ENCODE measurements at places on chromosomes 1 and 21. TPM values are rescaled to one million over a fixed set of nuclear protein-coding genes. Genes with fewer than 3 reads are reported as not detected.

The FOXJ3 gene
- total RNA-seq: 26.3 TPM

GRCh38 chr1:168320800-168321450, 40.2 kb downstream of the TBX19 start:
- no peak for DNase-seq
- H3K4me3 ChIP-seq: no peak overlapping the region
- H3K36me3 ChIP-seq: no peaks in the 10 kb centered on the region
- H3K4me1 ChIP-seq: peaks cover 25% of the 10 kb centered on the region
- H3K27me3 ChIP-seq: no peaks in the 10 kb centered on the region

The PTGFRN gene
- 117 TPM for total RNA-seq

DNA sequence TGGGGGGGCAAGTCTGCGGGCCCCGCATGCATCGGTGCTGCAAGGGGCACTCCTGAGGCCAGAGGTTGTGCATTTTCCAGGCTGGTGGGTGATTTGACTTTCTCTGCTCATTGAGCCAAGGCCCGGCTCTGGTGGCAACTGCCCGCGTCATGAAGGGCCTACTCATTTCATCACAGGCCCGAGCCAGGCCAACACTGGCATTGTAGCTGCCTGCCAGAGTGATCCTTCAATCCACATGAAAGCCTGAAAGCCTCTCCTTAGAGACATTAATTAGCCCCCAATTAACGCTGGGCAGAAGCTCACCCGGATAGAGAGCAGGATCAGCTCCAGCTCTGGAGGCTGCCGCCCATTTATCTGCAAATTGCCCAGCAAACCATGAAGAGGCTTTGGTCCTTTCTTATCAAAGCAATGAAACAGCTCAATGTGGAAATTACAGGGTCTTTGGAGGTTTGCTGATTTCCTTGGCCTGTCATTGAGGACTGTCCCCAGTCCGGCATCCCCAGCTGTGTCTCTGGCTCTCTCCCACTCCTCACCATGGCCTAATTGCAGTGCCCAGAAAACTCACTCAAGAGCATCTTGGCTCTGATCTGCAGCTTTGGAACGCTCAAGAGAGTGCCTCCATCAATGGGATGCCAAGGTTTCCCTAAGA, 50.4 kb upstream of the STUM start:
- no peaks in the 10 kb centered on the region for H3K4me1 ChIP-seq
- H3K4me3 ChIP-seq: no peak overlapping the region
- peaks cover 2% of the 10 kb centered on the region for H3K36me3 ChIP-seq
- H3K27me3 ChIP-seq: peaks cover 58% of the 10 kb centered on the region
- no peak overlapping the region for H3K27ac ChIP-seq
- DNase-seq: no peak

DNA sequence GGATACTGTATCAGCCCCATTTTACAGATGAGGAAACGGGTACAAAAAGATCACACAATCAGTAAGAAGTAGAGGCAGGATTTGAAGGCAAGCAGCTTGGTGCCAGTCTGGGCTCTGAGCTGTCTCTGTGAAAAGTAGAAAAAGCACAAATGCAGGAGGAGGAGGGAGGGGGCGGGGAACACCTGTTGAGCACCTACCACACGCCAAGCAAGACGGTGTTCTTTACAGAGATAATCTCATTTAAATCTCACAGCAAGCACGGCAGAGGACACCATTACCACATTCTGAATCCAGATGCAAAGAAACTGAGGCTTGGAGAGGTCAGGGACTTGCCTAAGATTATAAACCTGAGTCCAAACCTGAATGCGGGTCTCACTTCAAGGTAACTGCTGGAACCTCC, 3.3 kb downstream of the LRRC38 start:
- peaks cover 30% of the 10 kb centered on the region for H3K27me3 ChIP-seq
- no peak overlapping the region for H3K27ac ChIP-seq
- H3K4me3 ChIP-seq: no peak overlapping the region

The GBP7 gene
- total RNA-seq: not detected

The NBPF10 gene
- 4.5 TPM for total RNA-seq

The FGR gene
- total RNA-seq: not detected

DNA sequence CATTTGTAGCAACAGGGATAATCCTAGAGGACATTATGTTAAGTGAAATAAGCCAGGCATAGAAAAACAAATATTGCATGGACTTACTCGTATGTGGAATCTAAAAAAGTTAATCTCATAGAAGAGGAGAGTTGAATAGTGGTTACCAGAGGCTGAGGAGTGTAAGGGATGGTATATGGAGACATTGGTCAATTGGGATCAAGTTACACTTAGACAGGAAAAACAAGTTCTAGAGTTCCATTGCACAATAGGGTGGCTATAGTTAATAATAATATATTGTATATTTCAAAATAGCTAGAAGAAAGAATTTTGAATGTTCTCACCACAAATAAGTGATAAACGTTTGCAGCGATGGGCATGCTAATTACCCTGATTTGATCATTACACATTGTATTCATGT, 354.6 kb downstream of the SEC16B start:
- no peaks in the 10 kb centered on the region for H3K27me3 ChIP-seq
- H3K36me3 ChIP-seq: no peaks in the 10 kb centered on the region
- no peaks in the 10 kb centered on the region for H3K4me1 ChIP-seq
- DNase-seq: no peak
- H3K27ac ChIP-seq: no peak overlapping the region

DNA sequence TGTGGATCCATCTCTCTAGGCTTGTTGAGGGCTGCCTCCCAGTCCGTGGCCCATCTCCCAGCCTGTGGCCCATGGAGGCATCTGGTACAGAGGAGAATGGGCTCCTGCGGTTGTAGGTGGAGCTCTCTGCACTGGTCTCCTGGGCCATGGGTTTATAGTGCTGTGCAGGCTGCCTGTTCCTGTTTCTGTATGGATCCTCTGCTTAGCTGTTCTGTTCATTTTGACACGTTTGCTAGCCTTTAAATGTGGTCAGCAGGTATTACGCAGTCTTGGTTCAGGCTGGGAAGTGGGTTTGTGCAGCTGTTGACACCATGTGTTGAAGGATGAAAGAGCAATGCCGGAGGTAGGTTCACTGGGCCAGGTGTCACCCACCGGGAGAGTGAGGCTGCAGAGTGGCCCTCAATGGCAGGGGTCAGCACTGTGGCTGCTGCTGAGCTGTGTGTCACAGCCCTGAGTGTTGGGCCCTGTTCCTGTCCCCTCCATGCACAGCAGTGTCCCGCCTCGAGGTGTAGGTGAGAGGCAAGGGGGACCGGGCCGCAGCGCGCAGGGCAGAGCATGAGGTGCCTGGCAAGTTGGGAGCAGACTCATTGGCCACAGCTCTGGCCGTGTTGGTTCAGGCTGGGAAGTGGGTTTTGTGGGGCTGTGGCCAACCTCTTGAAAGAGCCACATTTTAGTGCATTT, 39.0 kb downstream of the SNAP47 start:
- peaks cover 7% of the 10 kb centered on the region for H3K36me3 ChIP-seq
- DNase-seq: no peak
- no peak overlapping the region for H3K27ac ChIP-seq

The ACTA1 gene
- 3.6 TPM for total RNA-seq

- H3K27me3 ChIP-seq: no peaks in the 10 kb centered on the region
- peaks cover 52% of the 10 kb centered on the region for H3K4me1 ChIP-seq
Measured at GRCh38 chr1:208132287-208132882, 111.8 kb downstream of the PLXNA2 start.

The GPR3 gene
- total RNA-seq: 0.56 TPM

The FCRL5 gene
- not detected for total RNA-seq

GRCh38 chr1:2372551-2373490, 18.5 kb downstream of the MORN1 start:
- peaks cover 1% of the 10 kb centered on the region for H3K36me3 ChIP-seq
- H3K27ac ChIP-seq: no peak overlapping the region
- H3K27me3 ChIP-seq: no peaks in the 10 kb centered on the region
- peak; percentile 77 for DNase-seq

The MEGF6 gene
- 328 TPM for total RNA-seq

DNA sequence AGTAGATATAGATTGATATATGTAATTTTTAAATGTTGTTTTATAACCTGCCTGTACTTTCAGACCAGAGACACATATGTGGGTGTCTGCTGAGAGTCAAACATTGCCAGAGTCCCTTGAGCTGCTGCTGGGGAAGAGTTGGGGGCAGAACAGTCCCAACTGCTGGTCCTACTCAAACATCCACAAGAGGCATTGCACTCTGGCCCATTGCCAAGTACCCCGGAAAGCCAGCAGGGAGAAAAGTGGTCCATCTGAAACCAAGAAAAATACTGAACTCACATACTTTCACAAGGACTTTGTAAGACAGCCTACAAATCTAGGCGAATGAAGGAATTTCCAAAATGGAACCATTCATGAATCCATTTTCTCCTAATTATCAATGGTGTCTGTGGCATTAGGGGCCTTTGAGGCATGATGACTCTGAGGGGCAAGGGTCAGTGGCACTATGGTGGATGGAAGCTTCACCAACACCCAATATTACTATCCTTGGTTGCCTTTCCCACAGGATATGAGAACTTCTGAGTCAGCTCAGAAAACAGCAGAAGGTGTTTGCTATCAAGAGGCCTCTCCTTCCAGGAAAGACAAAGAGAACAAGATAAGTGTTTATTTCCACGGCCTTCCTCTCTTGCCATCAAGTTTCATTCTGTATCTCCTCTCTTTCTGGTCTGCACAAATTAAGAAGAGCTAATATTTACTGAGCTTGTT, 7.3 kb upstream of the TBX15 start:
- peaks cover 16% of the 10 kb centered on the region for H3K4me1 ChIP-seq
- no peak overlapping the region for H3K4me3 ChIP-seq
- H3K36me3 ChIP-seq: peaks cover 4% of the 10 kb centered on the region

GRCh38 chr1:101371259-101371658, 134.4 kb downstream of the S1PR1 start:
- peaks cover 2% of the 10 kb centered on the region for H3K36me3 ChIP-seq
- no peaks in the 10 kb centered on the region for H3K27me3 ChIP-seq
- no peak overlapping the region for H3K27ac ChIP-seq

The PLEKHA6 gene
- total RNA-seq: 1.4 TPM

The C1orf116 gene
- total RNA-seq: 0.07 TPM

DNA sequence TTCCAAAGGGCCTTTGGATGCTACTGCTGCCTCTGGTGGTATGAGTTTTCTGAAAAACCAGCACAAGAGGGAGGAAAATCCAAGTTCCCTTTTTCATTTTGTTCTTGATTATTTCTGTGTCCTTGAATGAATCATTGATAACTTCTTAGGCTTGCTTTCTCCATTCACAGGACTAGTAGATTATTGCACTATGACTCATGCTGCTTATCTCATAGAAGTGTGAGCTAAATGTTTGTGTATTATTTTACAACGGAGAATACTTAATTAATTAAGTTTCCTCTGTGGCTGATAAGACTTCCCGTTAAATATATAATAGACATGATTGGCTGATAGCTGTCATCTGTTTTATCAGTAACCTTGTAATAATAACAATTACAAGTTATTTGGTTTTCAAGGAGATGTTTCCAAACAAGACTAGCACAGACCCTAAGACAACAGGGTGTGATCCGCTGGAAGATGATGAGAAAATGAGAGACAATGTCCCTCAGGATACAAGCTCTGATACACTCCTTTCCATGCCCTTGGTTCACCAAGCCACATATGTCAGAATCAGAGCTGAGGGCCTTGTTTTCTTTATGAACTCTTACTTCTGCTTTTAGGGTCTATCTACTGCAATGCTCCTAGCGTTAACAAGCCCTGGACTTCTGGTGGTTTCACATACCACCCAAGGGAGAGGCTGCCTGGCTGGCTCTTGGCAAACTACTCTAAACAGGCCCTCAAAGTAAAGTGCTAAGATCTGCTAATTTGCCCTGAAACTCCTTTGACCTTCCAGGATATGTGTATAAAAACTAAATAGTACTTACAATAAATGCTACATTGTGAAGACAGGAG, 1078.3 kb downstream of the TTLL7 start:
- peaks cover 4% of the 10 kb centered on the region for H3K4me1 ChIP-seq
- no peaks in the 10 kb centered on the region for H3K27me3 ChIP-seq
- H3K36me3 ChIP-seq: no peaks in the 10 kb centered on the region

- H3K27me3 ChIP-seq: no peaks in the 10 kb centered on the region
- H3K4me3 ChIP-seq: peak overlapping the region; percentile 65
- H3K27ac ChIP-seq: peak overlapping the region; percentile 15
- H3K36me3 ChIP-seq: no peaks in the 10 kb centered on the region
- DNase-seq: no peak
Measured at GRCh38 chr1:94801919-94802546, 18.1 kb upstream of the SLC44A3 start.

The SPRR2A gene
- not detected for total RNA-seq

The RIMS3 gene
- total RNA-seq: 26.0 TPM

- H3K36me3 ChIP-seq: peaks cover 3% of the 10 kb centered on the region
- H3K27me3 ChIP-seq: no peaks in the 10 kb centered on the region
- peak within 1 kb of the TSS; percentile 85 for H3K27ac ChIP-seq
- peak within 1 kb of the TSS; percentile 81 for H3K4me3 ChIP-seq
- peaks cover 72% of the 10 kb centered on the region for H3K4me1 ChIP-seq
Measured at GRCh38 chr1:156705321-156705917, at the start of gene CRABP2. CRABP2 (minus strand) TSS chr1:156705583; CDS start chr1:156705446, 137 bp downstream.

The CITED4 gene
- total RNA-seq: 12.4 TPM

GRCh38 chr21:37369307-37369854, 2.8 kb downstream of the DYRK1A start:
- H3K4me3 ChIP-seq: peak overlapping the region; percentile 81
- peaks cover 1% of the 10 kb centered on the region for H3K36me3 ChIP-seq
- no peak for DNase-seq

GRCh38 chr1:44826375-44827196, 16.5 kb downstream of the PTCH2 start:
- H3K27ac ChIP-seq: no peak overlapping the region
- no peaks in the 10 kb centered on the region for H3K27me3 ChIP-seq
- DNase-seq: peak; percentile 86
- no peaks in the 10 kb centered on the region for H3K4me1 ChIP-seq
- no peak overlapping the region for H3K4me3 ChIP-seq

The RGS8 gene
- 0.17 TPM for total RNA-seq

DNA sequence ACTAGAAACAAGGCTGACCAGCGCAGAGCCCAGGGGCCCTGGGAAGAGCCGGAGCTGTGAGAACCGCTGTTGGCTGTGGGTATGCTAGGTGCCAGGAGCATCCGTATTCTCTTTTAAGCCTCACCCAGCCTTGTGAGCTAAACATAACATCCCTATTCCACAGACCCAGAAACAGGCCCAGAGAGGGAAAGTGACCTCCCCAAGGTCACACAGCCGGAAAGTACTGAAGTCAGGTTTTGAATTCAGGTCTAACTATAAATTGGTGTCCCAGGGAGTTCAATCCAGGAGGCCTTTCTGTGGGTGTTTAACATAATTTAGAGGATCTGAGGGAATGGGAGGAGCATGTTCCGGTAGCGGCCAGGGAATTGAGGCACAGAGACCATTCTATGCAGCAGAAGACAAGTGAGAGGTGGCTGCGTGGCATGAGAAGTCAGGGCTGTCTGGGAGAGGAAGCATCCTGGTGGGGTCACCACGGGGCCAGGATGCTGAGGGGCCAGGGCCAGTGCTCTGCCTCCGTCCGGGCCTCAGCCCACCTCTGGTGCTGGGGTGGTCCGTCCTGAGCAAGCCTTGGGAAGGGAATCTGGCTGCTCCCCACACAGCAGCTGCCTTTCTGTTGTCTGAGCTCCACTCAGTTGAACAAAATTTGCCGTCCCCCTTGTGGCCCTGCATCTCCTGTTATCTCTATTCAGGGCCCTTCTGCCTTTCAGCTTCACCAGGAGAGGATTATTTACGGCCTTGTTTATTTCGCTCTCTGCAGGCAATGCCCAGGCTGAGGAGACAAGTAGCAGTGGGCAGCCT, 338.8 kb upstream of the VAMP3 start:
- peak; percentile 80 for DNase-seq
- no peaks in the 10 kb centered on the region for H3K36me3 ChIP-seq

The KDF1 gene
- not detected for total RNA-seq

The DHX9 gene
- total RNA-seq: 116 TPM

GRCh38 chr1:201827321-201828216, 1.4 kb upstream of the IPO9 start:
- no peak for DNase-seq
- H3K4me1 ChIP-seq: peaks cover 72% of the 10 kb centered on the region
- H3K4me3 ChIP-seq: peak overlapping the region; percentile 90
- H3K36me3 ChIP-seq: peaks cover 11% of the 10 kb centered on the region

The BCAN gene
- 1.3 TPM for total RNA-seq
